HS-27A (cell line): ENCODE measurements at places on chromosomes 3 and 15.

- no peak for DNase-seq
Measured at GRCh38 chr15:97791824-97792792, 168.4 kb upstream of the ARRDC4 start.

GRCh38 chr3:143278721-143279120 is 159.2 kb downstream of the CHST2 start:
- DNase-seq, result no peak

- DNase-seq, result no peak
Measured at GRCh38 chr3:144275005-144275404, 303.4 kb downstream of the DIPK2A start.

DNA sequence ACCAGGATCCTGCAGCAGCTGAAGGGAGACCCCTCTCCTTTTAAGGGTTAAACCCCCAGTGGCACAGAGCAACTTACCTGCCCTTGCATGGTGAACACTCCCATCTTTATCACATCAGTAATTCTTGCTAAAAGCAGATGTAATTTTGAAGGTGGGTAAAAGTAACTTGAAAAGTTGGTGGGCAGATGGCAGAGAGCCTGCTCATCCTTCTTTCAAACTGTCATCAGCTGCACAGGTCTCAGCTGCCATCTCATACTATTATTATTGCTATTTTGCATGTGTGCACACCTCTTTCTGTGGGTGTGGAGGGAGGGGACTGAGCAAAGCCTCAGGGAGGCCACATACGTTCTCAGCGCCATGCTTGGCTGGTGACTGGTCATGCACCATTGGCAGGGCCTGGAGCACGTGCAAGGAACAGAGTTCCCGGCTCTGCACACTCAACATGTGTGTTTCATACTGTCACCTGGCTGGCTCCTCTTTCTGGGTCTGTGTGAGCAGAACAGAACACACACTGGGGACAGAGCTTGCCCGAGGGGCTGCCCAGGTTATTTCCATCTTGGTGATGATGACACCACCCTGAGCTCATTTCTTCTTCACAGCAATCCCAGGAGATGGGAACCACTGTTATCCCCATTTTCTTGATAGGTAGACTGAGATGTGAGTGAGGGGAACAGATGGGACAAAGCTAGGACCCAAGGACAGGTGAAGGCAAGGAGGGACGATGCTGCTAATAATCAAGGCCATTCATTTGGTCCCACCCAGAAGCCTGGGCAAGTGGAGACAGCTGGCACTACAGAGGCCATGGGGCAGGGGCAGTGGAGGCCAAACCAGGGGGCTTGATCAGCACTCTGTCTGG is 95.8 kb upstream of the KLF13 start:
- DNase-seq, result no peak

GRCh38 chr3:194281306-194281705 is 69.8 kb downstream of the CPN2 start:
- DNase-seq, result no peak

- DNase-seq, result no peak
Measured at GRCh38 chr3:153319705-153320554, 157.9 kb downstream of the RAP2B start.

DNA sequence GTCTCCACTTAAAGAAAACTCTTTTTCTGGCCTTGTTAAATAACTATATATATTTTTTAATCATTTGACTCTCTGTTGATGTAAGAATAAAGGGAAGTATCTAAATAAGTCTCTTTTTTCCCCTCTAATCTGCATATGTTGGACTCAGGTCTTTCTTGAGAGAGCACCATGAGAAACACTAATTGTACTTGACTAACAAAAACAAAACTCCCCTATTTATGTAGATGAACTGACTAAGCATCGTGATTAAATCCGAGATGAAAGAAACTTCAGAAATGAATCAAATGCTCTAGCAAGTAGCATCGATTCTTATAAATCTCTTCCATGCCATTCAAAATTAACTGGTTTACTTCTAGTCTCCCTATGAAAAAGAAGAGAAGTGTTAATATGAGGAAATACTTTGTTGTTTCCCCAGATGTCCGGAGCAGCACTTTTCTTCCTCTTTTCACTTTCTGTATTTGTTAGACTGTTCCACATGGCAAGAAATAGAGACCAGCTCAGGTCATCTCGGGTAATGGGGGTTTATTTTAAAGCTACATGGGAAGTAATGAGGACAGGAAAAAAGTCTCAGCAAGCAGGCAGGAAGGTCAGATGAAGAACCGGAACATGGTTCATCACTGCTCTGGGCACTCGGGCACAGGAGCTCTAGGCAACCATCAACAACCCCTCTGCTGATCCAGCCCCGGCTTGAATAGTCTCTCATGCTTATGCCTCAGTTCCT is 288.3 kb downstream of the CNTN6 start:
- no peak for DNase-seq

GRCh38 chr3:94076055-94076454 is 13.2 kb downstream of the NSUN3 start:
- DNase-seq, result no peak

GRCh38 chr3:64575211-64575844 is 112.5 kb downstream of the ADAMTS9 start:
- no peak for DNase-seq

DNA sequence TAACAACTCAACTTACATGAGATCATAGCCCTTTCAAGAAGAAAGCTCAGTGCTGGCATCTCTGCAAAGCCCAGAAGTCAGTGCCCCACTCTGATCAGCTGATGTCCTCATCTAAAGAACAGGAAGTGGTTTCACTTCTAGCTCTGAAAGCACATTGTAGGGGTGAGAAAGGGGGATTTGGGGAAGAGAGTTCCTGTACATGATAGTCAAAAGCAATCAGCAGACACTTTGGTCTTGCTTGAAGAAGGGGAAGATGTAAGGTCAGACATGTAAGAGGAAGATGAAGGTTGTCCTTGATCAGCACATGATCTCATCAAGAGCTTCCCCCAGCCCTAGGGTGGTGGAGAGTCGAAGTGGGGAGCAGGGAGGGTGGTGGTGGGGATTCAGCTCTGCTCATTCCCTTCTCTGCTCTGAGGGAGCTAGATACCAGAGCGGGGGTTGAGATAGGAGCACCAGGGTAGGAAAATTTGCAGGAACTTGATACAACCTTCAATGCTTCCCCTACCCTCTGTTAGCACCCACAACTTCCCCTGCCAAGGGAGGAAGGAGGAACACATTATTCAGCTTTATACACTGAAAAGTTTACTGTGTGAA is 76.4 kb upstream of the ETV5 start:
- DNase-seq, result no peak

GRCh38 chr3:189344996-189345395 is 173.2 kb downstream of the TPRG1 start:
- DNase-seq, result no peak

DNA sequence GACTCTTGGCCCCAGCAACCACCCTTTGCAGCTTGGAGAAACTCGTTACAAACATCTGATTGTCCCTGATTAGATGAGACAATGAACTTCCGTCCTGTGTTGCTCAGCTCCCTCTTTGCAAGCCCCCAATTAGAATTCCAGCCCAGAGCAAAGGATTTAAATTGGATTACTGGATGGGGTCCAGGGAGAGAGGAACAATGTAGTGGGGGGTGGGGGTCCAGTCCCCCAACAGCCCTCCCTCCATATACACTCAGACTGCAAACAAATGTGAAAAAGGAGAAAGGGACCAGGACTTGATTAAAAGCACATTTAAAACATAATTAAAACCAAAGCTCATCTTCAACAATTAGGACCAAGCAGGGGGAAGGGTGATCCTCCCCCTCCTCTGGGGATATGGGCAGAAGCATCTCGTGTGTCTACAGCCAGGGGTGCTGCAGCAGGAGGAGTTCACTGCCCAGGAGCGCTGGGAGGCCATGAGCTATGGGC is 71.7 kb upstream of the TMEM115 start:
- no peak for DNase-seq

- DNase-seq, result no peak
Measured at GRCh38 chr3:10962481-10963036, 30.0 kb upstream of the SLC6A1 start.
